ENCODE measurements at places on chromosomes 1 and 21. TPM values are rescaled to one million over a fixed set of nuclear protein-coding genes. Genes with fewer than 3 reads are reported as not detected.

PLK3 gene
- total RNA-seq: 103 TPM

SLC2A5 gene
- 3.9 TPM for total RNA-seq

DISP1 gene
- total RNA-seq: 5.6 TPM

TAS1R3 gene
- total RNA-seq: not detected

SRSF11 gene
- 282 TPM for total RNA-seq

FCRL3 gene
- total RNA-seq: not detected

CYP4Z1 gene
- total RNA-seq: 3.9 TPM

CFAP141 gene
- total RNA-seq: not detected

PTGS2 gene
- total RNA-seq: 12.7 TPM

ATAD3C gene
- 0.27 TPM for total RNA-seq

NCAM2 gene
- 0.99 TPM for total RNA-seq

SPOCD1 gene
- total RNA-seq: 6.6 TPM

All from thoracic aorta (tissue), 2 donors.